Breast epithelium (tissue), 4 donors: ENCODE measurements at places on chromosomes 1 and 21.

DNA sequence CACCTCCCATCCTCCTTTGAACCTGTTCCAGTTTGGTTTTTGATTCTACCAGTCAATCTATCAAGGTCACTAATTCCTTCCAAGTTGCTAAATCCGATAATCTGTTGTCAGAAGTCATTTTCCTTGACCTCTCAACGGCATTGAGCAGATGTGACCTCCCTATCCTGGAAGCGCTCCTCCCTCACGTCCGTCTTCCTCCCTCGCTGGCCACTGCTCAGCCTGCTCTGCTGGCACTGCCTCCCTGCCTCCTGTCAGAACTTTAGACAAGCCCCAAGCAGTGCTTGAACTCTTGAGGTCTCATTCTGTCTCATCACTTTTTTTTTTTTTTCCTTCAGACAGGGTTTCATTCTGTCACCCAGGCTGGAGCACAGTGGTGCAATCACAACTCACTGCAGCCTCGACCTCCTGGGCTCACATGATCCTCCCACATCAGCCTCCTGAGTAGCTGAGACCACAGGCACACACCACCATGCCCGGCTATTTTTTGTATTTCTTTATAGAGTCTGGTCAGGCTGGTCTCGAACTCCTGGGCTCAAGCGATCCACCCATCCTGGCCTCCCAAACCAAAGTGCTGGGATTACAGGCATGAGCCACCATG, 4.4 kb upstream of the ACOT7 start:
- H3K4me1 ChIP-seq: no peaks in the 10 kb centered on the region
- no peaks in the 10 kb centered on the region for H3K27me3 ChIP-seq
- DNase-seq: no peak
- H3K4me3 ChIP-seq: no peak overlapping the region
- no peak overlapping the region for H3K27ac ChIP-seq

DNA sequence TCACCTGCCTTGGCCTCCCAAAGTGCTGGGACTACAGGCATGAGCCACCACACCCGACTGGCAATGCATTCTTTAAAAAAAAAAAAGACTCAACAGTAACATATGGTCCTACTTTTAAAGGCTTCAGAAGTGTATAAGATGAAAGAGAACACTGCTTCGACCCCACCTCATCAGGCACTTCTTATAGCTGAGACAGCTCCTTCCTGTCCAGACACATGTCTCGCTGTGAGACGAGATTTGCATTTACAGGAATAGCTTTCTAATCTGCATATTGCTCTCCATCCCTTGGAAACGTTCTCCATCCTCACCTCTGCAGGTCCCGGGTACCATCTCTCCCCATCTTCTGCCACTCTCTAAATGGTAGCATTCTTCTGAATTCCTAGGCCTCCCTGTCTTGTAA, 6.7 kb downstream of the AZIN2 start:
- H3K4me1 ChIP-seq: no peaks in the 10 kb centered on the region
- DNase-seq: no peak
- H3K4me3 ChIP-seq: no peak overlapping the region
- no peaks in the 10 kb centered on the region for H3K36me3 ChIP-seq

GRCh38 chr1:70043804-70044203, 161.6 kb downstream of the LRRC40 start:
- no peak for DNase-seq
- H3K36me3 ChIP-seq: no peaks in the 10 kb centered on the region
- H3K27ac ChIP-seq: no peak overlapping the region
- no peak overlapping the region for H3K4me3 ChIP-seq
- H3K4me1 ChIP-seq: no peaks in the 10 kb centered on the region

GRCh38 chr1:201531551-201532425, 7.1 kb upstream of the NAV1 start:
- no peak for DNase-seq
- peak overlapping the region; percentile 52 for H3K27ac ChIP-seq
- no peak overlapping the region for H3K4me3 ChIP-seq
- H3K4me1 ChIP-seq: peaks cover 8% of the 10 kb centered on the region

DNA sequence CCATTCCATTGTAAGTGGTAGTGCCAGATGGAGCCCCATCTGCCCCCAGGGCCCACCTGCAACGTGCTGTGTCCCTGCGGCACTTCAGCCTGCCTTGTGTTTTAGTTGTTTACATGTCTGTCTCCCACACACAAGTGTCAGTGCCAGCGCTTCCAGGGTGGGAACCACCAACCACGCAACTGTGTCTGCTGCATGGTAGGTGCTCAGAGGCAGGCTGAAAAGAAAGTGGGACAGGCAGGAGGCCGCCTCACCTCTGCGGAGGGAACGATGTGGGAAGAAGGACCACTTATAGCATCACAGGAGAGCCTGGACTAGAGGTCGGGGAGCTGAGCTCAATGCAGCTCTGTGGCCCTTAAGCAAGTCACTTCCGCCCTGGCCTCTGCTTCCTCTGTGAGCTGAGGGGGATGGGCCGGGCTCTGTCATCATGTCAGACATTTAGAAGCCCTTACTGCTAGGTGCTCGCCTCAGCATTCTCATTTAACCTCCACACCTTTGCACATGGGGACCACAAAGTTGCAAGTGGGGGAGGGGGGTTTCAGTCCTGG, 17.9 kb downstream of the SLC9A1 start:
- H3K36me3 ChIP-seq: no peaks in the 10 kb centered on the region
- H3K4me3 ChIP-seq: peak overlapping the region; percentile 4
- peak; percentile 42 for DNase-seq
- peaks cover 9% of the 10 kb centered on the region for H3K4me1 ChIP-seq

DNA sequence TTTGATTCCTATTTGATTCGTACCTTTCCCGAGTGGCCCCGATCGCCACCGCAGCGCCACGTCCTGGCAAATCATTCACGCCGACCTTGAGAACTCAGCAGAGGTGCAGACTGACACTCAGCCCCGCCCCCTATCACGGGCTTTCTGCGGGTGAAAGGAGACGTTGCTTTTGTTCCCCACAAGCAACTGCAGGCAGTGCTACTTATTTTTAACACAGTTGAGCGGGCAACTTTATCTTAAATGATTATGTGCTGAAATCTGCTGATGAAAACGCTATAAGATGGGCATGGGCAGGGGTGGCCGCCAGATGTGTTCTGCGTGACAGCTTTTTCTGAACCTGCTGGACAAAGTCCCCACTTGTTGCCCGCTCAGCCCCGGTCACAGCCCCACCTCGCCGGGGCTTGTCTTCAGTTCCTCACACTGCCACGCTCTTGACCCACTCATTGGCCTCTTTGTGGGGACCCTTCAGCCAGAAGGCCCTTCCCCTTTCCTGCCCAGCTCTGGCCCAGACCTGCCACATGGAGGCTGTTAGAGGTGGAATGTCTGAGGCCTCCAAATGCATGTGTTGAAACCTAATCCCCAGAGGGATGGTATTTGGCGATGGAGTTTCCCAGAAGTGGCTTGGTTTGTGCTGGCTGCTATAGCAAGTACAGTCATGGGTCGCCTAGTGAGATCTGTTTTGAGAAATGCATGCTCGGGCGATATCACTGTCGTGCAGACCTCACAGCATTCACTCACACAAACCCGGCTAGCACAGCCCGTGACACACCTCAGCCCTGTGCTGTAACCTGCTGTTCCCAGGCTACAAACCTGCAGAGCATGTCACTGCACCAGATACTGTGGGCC, 15.7 kb upstream of the PDXK start:
- no peaks in the 10 kb centered on the region for H3K27me3 ChIP-seq
- DNase-seq: no peak
- no peaks in the 10 kb centered on the region for H3K36me3 ChIP-seq
- no peak overlapping the region for H3K27ac ChIP-seq
- no peak overlapping the region for H3K4me3 ChIP-seq

GRCh38 chr1:145827966-145828365, 4.0 kb downstream of the POLR3C start:
- peaks cover 8% of the 10 kb centered on the region for H3K36me3 ChIP-seq
- no peaks in the 10 kb centered on the region for H3K27me3 ChIP-seq
- no peak overlapping the region for H3K4me3 ChIP-seq
- no peak for DNase-seq
- H3K27ac ChIP-seq: no peak overlapping the region

DNA sequence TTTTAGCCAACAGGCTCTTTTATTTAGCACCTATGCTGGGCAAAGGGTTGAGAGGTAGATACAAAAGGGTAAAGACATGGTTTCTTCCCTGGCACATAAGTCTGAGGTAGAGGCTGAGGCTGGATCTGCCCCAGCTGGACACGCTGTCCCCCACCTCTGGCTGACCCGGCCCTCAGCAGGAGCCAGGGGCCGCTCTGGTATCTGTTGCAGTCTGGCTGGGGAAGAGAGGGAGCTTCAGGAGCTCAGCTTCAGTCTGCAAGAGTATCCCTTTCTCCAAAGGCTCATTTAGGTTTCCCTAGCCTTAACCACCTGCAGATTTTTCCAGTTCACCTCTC, 14.2 kb downstream of the BLACAT1 start:
- H3K27ac ChIP-seq: peak overlapping the region; percentile 89
- no peaks in the 10 kb centered on the region for H3K27me3 ChIP-seq
- no peaks in the 10 kb centered on the region for H3K36me3 ChIP-seq
- no peak for DNase-seq
- H3K4me1 ChIP-seq: peaks cover 9% of the 10 kb centered on the region
- no peak overlapping the region for H3K4me3 ChIP-seq

DNA sequence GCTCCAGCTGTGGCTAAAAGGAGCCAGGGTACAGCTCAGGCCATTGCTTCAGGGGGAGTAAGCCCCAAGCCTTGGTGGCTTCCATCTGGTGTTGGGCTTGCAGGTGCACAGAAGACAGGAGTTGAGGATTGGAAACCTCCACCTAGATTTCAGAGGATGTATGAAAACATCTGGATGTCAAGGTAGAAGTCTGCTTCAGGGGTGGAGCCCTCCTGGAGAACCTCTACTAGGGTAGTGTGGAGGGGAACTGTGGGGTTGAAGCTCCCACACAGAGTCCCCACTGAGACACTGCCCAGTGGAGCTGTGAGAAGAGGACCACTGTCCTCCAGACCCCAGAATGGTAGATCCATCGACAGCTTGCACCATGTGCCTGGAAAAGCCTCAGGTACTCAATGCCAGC, 183.0 kb downstream of the PDE4B start:
- H3K4me3 ChIP-seq: no peak overlapping the region
- no peak for DNase-seq
- H3K27ac ChIP-seq: no peak overlapping the region
- H3K36me3 ChIP-seq: no peaks in the 10 kb centered on the region
- no peaks in the 10 kb centered on the region for H3K4me1 ChIP-seq
- H3K27me3 ChIP-seq: no peaks in the 10 kb centered on the region

- peak overlapping the region; percentile 34 for H3K27ac ChIP-seq
- no peak overlapping the region for H3K4me3 ChIP-seq
- H3K27me3 ChIP-seq: no peaks in the 10 kb centered on the region
- no peak for DNase-seq
- H3K4me1 ChIP-seq: no peaks in the 10 kb centered on the region
Observed at GRCh38 chr1:183061194-183061593, 38.0 kb downstream of the LAMC1 start.
